ENCODE measurements at places on chromosomes 2 and 18.

DNA sequence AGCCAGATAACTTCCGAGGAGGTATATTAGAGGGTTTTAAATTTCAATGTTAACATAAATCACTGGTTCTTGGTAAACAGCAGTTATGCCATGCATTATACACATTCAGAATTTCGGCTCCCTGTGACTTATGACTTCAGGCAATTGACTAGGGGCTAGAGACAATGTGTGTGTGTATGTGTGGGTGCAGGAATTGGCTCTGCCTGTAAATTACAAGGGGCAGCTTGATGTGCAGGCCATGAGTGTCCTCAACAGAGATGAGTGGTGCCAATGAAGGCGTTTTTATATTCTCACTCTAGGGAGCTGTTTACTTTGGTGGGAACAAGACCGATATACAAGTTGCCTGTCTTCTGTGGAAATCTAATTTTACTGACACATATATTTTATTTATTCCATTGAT, 161.6 kb downstream of the CSRNP3 start:
- no peak for DNase-seq

- DNase-seq: no peak
These were observed 68.1 kb downstream of the RMDN2 start for GRCh38 chr2:37993143-37993542.

- DNase-seq: no peak
These were observed 100.1 kb downstream of the CTNNA2 start for GRCh38 chr2:79612999-79613398.

GRCh38 chr18:35055726-35056125, 14.5 kb downstream of the MAPRE2 start:
- no peak for DNase-seq

DNA sequence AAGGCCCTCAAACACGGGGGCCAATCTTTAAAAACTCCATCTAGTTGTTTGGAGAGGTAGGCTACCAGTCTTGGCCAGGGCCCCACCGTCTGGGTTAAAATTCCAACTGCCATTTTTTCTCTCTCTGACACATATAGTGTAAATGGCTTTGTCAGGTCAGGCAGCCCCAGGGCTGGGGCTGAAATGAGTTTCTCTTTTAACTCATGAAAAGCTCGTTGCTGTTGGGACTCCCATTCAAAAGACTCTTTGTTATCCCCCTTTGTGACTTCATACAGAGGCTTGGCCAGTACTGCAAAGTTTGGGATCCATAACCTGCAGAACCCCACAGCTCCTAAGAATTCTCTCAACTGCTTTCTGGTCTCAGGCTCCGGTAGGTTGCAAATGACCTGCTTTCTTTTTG, 99.4 kb upstream of the SLC1A4 start:
- DNase-seq: no peak

GRCh38 chr2:214328941-214329340, 81.9 kb upstream of the VWC2L start:
- DNase-seq: no peak

GRCh38 chr2:86054535-86055082, 51.1 kb downstream of the POLR1A start:
- no peak for DNase-seq

GRCh38 chr18:3760741-3761140, 310.8 kb downstream of the TGIF1 start:
- DNase-seq: no peak

DNA sequence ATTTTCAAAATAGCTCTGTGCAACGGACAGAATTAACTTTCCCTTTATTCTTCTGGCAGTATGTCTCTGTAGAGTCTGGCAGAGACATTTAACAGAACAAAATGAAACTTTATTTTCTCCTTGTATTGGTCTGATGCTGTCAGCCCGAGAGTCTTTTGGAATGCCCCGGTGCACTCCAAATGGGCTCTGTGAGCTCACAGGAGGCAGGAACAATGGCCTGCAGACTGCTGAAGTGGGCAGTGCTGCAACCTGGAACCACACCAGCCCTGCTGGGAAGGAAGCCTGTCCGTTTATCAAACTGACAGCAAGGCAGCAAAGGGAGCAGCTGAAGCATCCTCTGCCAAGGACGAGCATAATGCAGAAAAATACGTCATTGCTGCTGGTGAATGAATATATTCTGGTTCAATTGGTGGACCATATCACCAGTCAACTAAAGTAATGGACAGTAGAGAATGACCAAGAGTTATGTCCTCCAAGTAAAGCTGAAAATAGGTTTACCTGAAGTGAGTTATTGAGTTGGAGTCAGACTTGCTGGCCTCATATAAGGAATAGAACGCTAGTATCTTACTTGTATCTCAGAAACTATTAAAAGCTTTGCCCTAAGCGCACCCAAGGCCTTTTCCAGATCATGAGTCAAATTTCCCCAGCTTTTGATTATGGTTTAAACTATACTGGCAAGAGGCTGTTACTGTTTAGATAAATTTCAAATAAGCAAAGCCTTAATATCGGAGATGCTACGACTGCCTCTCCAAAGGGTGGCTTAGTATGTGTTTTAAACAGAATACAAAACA, 207.6 kb upstream of the TANK start:
- no peak for DNase-seq

DNA sequence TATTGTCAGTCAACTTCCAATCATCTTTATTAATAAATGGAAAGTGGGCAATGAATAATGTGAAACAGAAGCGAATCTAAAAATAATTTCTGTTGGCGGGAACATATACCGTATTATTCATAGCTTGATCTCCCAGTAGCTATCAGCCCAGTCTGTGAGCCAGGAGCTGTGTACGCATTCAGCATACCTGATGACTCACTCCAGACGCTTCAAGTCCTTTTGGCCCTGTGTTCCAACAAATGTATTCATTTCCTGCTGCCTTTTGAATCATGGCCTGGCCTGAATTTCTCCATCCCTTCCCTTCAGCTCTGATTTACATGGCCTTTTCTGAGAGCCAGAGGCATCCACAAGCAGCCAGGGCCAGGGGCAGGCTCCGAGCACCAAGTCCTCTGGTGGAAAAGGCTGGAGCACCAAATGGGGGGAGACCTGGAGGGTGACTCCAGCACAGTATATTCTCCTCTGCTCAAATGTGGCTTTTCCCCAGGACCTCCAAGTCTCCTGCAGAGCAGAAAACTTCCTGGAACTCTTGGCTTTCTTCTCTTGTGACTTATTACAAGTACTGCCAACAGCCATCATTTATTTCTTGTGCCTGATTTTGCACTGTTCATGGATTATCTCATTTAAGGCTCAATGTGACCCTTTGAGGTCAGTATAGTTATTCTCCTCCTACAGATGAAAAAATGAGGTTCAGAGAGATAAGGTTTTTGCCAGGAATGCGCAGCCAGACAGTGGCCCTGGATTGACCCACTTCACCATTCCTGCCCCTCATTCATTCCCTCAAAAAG, 108.7 kb downstream of the EN1 start:
- no peak for DNase-seq

DNA sequence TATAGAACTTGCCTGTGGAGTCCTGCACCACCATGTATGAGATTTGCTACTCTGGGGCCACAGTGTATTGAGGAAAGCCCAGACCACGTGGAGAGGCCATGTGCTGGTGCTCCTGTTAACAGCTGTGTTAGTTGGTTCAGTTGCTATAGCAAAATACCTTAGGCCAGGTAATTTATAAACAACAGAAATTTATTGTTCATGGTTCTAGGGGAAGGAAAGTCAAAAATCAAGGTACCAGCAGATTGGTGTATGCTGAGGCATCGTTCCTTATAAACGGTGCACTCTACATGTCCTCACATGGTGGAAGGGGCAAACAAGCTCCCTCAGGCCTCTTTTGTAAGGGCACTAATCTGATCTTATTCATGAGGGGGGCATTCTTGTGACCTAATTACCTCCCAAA, 272.3 kb upstream of the FBXO11 start:
- no peak for DNase-seq

DNA sequence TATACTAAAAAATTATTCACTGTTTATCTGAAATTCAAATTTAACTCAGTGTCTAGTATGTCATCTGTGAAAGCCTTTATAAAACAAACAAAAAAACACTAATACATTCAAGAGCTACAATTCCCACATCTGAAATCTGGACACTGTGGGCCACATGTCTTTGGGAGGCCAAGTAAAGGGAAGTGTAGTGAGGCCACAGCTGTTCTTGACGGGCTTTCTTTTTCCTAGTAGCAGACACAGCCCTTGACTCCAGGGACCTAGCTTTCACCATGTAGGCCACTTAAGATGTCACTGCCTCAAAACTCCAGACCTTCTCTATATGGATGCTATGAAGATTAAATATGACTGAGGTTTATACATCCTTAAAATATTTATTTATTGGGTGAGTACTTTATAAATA, 91.1 kb downstream of the RBMS1 start:
- DNase-seq: no peak

DNA sequence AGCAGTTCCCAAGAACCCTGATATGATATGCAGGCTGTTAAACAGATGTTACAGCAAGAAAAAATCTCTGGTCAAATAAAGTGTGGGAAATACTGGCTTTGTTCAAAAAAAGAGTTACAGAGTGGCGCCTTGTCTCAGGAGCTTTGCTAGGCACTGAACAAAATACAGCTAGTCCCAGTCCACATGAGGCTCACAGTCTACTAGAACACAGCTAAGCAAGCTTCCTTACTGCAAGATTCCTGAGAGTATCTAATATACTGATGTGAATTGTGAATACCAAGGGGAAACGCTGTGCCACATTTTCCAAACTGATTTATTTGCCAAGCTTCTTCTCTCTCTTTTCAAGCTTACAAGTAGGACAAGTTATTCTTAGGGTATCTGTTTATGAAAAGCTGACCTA, 188.8 kb upstream of the NABP1 start:
- DNase-seq: no peak

DNA sequence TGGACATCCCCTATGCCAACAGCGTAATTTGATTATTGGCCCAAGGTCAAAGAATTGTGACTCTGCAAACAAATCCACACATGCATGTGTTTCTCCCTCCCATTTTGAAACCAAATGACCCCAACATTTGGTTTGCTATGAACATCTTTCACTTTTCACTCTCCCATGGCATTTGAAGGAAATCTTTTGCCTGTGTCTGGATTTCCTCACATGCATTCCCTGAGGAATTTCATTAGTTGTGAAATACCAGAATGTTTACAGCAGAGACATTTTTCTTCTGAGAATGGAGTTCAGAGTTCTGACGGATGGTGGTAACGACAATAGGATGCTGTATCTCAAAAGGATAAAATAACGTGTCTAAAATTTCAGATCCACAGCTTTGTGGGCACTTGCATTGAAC, 60.3 kb upstream of the LMAN1 start:
- no peak for DNase-seq

DNA sequence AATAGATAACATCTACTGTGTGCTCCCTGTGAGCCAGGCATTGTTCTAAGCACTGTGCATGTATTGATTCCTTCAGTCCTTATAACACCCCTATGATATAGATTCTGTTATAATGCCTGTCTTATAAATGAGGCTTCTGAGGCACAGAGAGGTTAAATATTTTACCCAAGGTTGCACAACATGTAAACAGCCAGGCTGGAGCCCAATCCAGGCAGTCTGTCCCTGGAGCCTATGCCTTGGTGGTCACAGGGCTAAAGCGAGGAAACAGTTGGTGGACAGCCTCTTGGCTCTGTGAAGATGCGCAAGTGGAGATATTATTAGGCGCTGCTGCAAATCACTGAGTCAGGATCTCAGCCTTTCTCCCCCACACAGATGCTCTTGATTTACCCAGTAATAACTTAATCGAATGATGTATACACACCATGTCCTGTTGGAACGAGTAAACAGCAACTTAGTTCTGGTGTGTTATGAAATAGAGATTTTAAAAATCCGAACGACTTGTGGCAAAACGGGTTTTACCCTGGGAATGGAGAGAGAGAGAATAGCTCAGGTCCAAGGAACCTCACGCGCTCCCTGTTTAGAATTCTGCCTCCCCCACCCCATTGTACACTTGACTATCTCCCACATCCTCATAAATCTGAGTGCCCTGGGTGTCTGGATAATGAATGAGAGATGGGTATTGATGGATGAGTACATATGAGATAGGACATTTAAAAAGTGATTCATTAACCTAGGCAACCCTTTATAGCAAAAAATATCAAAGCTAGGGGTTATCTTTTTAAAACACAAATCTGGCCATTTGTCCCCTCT, 231.9 kb downstream of the BCL2 start:
- no peak for DNase-seq

DNA sequence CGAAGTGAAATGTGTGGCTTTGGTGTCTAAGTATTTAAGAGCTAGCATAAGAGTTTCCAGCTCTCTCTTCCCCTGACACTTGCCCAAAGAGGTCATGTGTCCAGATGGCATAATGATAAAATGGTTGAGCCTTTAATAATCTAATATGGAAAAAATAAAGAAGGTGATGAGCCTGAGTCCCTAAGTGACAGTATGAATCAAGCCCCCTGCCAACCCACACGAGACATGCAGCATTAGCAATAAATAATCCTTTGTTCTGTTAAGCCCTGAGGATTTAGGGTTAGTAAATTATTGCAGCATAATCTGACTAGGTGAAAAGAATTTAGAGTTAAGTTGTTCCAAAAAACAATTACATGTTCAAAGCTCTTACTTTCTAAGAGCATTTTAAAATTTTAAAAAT, 217.2 kb upstream of the CCDC150 start:
- DNase-seq: no peak

- peak; percentile 65 for DNase-seq
These were observed 22.4 kb upstream of the CD28 start for GRCh38 chr2:203683932-203684556.

GRCh38 chr2:221758076-221758475, 186.0 kb upstream of the EPHA4 start:
- DNase-seq: no peak

- DNase-seq: no peak
These were observed 63.7 kb upstream of the FANCL start for GRCh38 chr2:58304843-58305242.

- no peak for DNase-seq
These were observed 35.0 kb downstream of the SRSF7 start for GRCh38 chr2:38716185-38716584.

DNA sequence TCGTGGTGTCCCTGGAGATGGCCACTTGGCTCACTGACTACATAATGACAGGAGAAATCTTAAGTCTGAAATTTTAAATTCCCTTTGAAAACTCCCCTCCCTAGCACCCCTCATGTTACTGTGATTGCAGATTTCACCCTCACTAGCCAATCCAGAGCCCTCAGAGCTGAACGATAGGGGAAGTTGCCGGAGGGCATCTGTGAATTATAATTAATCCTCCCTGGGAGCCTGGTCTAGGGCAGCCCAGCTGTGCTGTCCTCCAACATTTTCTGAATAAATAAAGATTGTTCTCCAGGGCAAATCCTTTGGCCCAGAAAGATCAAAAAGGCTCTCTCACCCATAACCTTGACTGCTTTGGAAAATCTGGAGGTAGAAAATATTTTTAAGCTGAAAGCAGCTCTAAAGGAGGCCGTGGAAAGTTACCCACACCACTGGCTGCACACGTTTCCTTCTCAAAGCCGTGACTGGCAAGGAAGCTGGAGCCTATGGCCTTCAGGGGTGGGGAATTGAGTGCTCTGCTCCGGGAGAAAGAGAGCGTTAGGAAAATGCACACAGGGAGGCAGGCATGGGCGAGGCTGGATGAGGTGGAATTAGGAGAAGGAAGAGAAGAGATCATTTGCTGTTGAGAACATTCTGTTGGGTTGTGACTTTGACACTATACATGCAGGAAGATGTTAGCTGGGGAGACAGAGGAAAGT, 68.9 kb upstream of the CNGA3 start:
- DNase-seq: no peak

All from stimulated activated effector memory CD8-positive, alpha-beta T cell treated with anti-CD3 and anti-CD28 coated beads, Interleukin-12 subunit alpha, Interleukin-12 subunit beta, amount 100 ng/mL, for 72 hours (primary cell).